ENCODE measurements at places on chromosomes 6 and 20. TPM values are rescaled to one million over a fixed set of nuclear protein-coding genes. Genes with fewer than 3 reads are reported as not detected.

TMEM151B gene
- 14.6 TPM for total RNA-seq

PLTP gene
- 141 TPM for total RNA-seq

GSTA3 gene
- not detected for total RNA-seq

IRAK1BP1 gene
- total RNA-seq = 12.8 TPM

CDK5RAP1 gene
- total RNA-seq = 43.1 TPM

RAMACL gene
- 4.0 TPM for total RNA-seq

DPPA5 gene
- 7.0 TPM for total RNA-seq

PRRT1 gene
- not detected for total RNA-seq

MTFR2 gene
- total RNA-seq = 7.4 TPM

ZNF343 gene
- total RNA-seq = 6.4 TPM

KCNK16 gene
- total RNA-seq = not detected

FANCE gene
- 18.5 TPM for total RNA-seq

MEI4 gene
- total RNA-seq = 0.63 TPM

TAGAP gene
- not detected for total RNA-seq

COMMD7 gene
- total RNA-seq = 84.7 TPM

FAM135A gene
- total RNA-seq = 68.7 TPM

PLAGL2 gene
- 32.0 TPM for total RNA-seq

CLDN20 gene
- total RNA-seq = not detected

FOXF2 gene
- total RNA-seq = not detected

PTCRA gene
- total RNA-seq = not detected

C20orf141 gene
- not detected for total RNA-seq

TAAR9 gene
- not detected for total RNA-seq

LY6G5C gene
- total RNA-seq = not detected

SYNDIG1 gene
- total RNA-seq = 7.4 TPM

GABRR1 gene
- total RNA-seq = 0.16 TPM

CDC5L gene
- total RNA-seq = 32.5 TPM

EZR gene
- 209 TPM for total RNA-seq

PROKR2 gene
- total RNA-seq = 2.1 TPM

CASS4 gene
- 0.12 TPM for total RNA-seq

BACH2 gene
- total RNA-seq = 3.3 TPM

DPM1 gene
- total RNA-seq = 80.2 TPM

LKAAEAR1 gene
- total RNA-seq = not detected

TSPO2 gene
- not detected for total RNA-seq

FBXO5 gene
- 49.6 TPM for total RNA-seq

SLC17A2 gene
- total RNA-seq = not detected

CARMIL1 gene
- 38.2 TPM for total RNA-seq

WTAP gene
- total RNA-seq = 108 TPM

BPIFA1 gene
- total RNA-seq = not detected

OR5V1 gene
- total RNA-seq = not detected

WFDC10A gene
- total RNA-seq = not detected

SGK2 gene
- 0.08 TPM for total RNA-seq

HLA-DOA gene
- total RNA-seq = 30.5 TPM

KIF6 gene
- total RNA-seq = 0.87 TPM

EMILIN3 gene
- 6.3 TPM for total RNA-seq

C20orf144 gene
- 0.66 TPM for total RNA-seq

PNLDC1 gene
- total RNA-seq = 0.12 TPM

PNPLA1 gene
- not detected for total RNA-seq

LIME1 gene
- 3.6 TPM for total RNA-seq

VSX1 gene
- 0.16 TPM for total RNA-seq

BPIFB1 gene
- not detected for total RNA-seq

OR2J3 gene
- 0.35 TPM for total RNA-seq

PPP2R5D gene
- total RNA-seq = 55.3 TPM

Measured in GM23338 (cell line).